Stimulated activated CD8-positive, alpha-beta memory T cell treated with anti-CD3 and anti-CD28 coated beads, Interleukin-15, amount 100 ng/mL, for 4 hours (primary cell): ENCODE measurements at places on chromosomes 16 and 17.

- DNase-seq, result no peak
Observed at GRCh38 chr17:78500806-78501205, 76.4 kb downstream of the DNAH17 start.

GRCh38 chr17:42182927-42183734 is 2.1 kb downstream of the HCRT start:
- no peak for DNase-seq

- no peak for DNase-seq
Observed at GRCh38 chr16:18800293-18800692, 1.1 kb downstream of the ARL6IP1 start.

DNA sequence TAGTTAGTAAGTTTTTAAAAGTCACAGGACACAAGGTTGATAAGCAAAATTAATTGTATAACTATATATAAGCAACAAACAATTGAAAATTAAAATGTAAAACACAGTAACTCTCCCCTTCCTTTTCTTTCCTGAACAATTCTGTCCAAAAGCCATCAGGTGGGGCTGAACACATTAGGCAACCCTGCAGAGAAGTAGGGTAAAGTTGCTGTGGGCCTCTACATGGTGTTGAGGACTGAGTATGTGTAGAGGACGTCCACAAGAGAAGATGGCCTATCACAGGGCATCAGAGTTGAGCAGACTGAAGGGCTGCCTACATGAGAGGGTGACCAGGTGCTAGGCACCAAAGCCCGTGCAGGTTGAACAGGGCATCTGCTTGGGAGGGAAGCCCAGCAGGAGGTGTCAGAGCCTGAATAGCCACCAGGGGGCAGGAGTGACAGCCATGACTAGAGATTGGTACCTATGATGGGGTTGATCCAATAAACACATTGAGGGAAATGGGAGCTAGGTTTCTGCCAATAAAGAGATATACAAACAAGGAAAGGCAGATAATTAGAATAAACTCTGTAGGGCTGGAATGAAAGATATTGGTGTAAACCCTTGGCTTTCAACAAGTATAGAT is 415.1 kb downstream of the NPIPA8 start:
- DNase-seq, result peak; percentile 10

DNA sequence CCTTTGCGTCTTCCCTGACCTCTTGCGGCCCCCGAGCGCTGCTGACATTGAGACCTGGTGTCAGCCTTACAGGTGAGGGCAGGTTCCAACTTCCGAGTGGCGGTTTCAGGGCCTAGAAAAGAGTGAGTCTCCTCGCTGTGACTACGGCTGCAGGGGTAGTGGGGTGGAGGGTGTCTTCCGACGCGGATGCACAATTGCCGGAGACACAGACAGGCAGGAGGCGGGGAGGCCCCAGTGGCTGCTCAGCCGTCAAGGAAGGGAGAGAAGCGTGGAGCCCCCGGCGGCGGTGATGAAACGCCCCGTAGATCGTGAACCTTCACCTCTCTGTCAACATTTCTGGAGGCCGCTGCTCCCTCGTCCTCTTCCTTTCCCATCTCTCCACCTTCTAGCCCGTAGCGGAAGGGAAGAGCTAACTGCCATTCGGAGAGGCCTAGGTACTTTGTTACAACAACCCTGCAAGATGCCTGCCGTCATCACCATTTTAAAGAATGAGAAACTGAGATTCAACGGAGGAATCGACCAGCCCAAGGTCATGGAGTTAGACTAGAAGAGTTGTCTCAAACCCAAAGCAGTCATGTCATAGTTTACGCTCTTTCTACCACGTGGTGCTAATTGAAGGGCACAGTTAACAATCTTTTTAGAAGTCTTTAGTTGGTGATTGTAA is 485 bp downstream of the DNAJA3 start:
- no peak for DNase-seq

- no peak for DNase-seq
Observed at GRCh38 chr16:75997606-75998005, 271.3 kb upstream of the CPHXL start.

DNA sequence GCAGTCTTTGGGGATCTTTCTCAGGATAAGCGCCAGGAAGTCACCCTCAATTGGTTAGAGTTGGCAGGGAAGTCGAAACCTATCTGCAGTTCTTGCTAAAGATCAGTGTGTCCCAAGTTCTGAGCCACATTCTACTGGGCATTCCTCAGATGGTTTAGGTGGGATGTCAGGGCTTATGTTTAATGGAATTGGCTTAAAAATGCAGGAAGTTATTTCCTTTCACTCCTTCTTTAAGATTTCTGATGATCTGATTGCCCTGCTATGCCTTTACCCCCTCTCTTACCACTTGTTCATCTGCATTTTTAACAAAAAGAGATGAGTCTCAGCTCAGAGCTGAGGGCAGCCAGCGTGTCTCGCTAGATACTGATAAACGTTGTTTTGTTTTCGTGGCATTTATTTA is 30.8 kb downstream of the FOXL1 start:
- no peak for DNase-seq

DNA sequence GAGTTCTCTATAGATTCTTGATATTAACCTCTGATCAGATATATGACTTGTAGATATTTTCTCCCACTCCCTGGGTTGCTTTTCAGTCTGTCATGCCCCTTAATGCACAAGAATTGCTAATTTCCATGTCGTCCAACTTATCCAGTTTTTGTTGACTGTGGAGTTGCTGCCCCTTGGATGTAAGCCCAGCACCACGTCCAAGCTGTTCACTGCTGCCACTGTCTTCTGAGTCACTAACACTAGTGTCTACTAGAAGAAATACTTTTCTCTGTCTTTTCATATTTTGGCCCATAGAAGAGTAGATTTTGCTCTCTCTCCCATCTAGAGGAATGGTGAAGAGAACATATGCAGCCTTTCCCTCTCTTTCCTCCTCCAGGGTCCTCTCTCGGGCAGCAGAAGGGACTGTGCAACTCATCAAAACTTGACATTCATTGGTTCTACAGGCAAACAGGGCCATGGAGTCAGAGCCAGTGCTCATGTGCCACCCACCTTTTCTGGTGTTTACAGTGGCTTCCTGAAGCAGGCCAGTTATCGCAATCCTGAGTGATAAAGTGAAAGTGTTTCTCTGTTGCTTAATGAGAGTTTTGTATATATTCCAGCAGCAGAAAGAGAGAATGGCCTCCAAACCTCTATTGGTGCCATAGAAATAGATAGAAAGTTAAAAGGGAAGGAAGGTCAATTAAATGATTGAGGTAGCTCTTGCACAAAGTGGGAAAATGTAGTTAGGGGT is 22.6 kb upstream of the PMP22 start:
- no peak for DNase-seq

GRCh38 chr16:11084484-11084875 is 140.1 kb downstream of the CLEC16A start:
- DNase-seq, result no peak

GRCh38 chr17:46009681-46010596 is 10.9 kb downstream of the STH start:
- no peak for DNase-seq
